Temporal lobe (tissue), 4 donors: ENCODE measurements at places on chromosomes 4 and X. TPM values are rescaled to one million over a fixed set of nuclear protein-coding genes. Genes with fewer than 3 reads are reported as not detected.

The CT45A1 gene
- total RNA-seq, result not detected

The RS1 gene
- not detected for total RNA-seq

The STBD1 gene
- total RNA-seq, result 0.74 TPM

The CITED1 gene
- 3.2 TPM for total RNA-seq

The HPGD gene
- total RNA-seq, result 3.0 TPM
